ENCODE measurements at places on chromosomes 6 and 20. TPM values are rescaled to one million over a fixed set of nuclear protein-coding genes. Genes with fewer than 3 reads are reported as not detected.

GRCh38 chr6:2740581-2740980, 10.1 kb downstream of the MYLK4 start:
- no peak for DNase-seq

- DNase-seq = no peak
Measured at GRCh38 chr6:33807606-33808005, 3.8 kb upstream of the MLN start.

SLC13A3 gene
- 4.2 TPM for total RNA-seq

SAPCD1 gene
- 1.8 TPM for total RNA-seq

DNA sequence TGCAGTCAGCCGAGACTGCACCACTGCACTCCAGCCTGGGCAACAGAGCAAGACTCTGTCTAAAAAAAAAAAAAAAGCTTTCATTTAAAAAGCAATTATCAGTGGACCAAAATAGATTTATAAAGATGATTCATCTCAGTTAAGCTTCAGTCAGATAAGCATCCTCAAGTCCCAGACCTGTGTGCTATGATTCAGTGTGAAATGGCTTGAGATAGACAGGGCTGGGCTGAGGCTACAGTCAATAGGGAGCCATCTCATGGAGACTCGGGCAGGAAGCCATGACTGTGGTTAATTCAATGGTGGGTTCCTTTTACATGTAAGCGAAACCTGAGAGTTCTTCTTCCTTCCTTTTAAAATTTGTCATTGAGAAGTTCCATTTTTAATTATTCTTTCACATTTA, 276.0 kb downstream of the TFAP2A start:
- DNase-seq = no peak

MUC21 gene
- not detected for total RNA-seq

- DNase-seq = no peak
Measured at GRCh38 chr6:11514672-11515071, 22.9 kb upstream of the TMEM170B start.

DNA sequence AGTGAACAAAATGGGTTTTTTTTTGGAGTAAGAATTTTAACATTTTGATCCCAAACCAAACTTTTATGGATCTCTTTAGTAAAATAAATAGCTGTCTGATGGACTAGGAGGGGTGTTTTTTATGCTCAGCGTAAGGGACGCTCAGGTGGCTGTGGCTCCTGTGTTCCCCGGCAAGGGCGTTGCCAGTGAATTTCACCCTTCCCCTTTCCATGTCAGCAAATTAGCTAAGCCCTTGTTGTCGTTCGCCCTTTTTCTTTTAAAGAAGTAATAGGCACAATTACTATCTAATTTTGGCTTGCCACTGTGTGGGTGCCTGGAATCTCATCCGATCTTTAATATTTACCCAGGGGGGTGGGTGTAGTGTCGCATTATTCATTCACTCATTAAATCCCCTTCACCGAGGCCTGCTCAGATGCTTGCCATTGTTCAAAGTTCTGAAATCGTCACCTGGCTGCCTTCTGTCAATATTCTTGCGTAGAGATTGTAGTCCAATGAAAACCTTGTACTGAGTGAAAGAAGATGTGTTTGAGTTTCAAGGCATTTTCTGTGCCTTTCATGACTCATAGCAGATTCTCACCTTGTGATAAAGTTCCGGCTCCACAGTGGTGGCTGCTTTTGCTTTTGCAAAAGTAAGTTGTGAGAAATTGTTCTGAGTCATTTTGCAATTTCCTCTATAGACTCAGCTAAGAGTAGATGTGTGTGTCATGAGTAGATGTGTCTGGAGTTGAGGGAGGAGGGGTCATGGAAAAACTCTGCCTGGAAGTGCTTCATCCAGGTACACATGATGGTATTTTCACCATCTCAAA, 40.0 kb upstream of the CLDN20 start:
- DNase-seq = no peak

GRCh38 chr20:37411408-37412219, 65.7 kb downstream of the SRC start:
- DNase-seq = no peak

ABHD16B gene
- not detected for total RNA-seq

DNA sequence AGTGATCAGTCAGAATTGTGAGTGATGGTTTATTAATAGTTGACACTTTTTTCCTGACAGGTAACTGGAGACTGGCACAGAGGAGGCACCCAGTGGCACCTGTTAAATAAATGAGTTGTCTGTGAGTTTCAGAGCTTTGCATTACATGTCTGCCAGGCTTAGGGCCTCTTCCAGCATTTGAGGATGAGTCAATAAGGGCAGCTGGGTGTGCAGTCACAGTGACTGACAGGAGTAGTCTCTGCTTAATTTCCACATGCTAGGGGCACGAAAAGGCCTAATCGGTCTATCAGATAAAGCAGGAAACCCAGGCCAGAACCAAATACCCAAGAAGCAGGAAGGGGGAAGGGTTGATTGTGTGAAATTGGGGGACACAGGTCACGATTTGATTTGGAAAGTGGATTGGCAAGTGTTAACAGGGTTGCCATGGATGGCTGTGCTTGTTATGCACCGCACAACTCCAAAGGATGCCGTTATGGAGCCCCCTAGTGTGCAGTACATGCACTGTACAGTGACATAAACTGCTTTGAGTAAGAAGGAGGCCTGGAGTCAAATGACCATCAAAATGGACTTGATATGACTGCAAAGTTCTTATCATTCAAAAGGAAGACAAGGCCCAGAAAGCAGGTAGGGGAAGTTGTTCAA, 111.9 kb upstream of the GGTLC1 start:
- no peak for DNase-seq

DNA sequence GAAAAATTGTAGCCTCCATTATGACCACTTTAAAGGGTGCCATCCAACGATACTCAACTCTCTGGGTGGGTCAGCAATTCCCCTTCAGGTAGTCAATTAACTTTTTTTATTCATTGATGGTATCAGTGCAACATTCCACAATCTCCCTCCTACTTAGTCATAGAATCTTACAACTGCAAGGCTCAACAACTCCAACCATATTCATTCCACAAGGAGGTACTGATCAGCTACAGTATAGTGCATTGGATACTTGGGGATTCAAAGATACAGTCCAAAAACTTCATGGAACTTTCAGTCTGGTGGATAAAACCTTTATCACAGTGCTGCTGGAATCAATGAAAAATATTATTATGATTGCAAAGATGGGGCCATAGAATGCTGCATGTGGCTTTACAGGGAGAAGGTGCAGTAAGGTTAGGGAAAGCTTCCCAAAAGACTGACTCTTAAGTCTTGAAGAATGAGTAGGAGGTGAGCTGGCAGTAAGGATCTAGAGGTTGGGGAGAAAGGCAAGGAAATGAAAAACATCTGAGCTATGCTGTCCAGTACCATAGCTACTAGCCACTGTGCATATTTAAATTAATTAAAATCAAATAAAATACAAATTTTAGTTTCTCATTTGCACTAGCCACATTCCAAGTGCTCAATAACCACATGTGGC, 314.7 kb upstream of the PRDM1 start:
- DNase-seq = no peak

TENT5A gene
- total RNA-seq = 20.2 TPM

- no peak for DNase-seq
Measured at GRCh38 chr20:56418385-56418861, 6.4 kb downstream of the CASS4 start.

- DNase-seq = no peak
Measured at GRCh38 chr6:55082021-55082420, 92.3 kb upstream of the HCRTR2 start.

HMGA1 gene
- total RNA-seq = 12.1 TPM

DNA sequence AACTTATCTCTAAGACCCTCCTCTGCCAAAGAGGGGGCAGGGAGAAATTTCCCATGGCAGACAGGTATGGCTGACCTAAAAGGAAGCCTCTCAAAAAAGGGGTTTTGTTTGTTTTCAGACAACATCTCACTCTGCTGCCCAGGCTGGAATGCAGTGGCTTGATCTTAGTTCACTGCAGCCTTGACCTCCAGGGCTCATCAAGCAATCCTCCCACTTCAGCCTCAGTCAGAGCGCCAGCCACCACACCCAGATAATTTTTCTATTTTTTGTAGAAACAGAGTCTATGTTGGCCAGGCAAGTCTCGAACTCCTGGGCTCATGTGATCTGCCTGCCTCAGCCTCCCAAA, 3.8 kb downstream of the EZR start:
- DNase-seq = no peak

DNA sequence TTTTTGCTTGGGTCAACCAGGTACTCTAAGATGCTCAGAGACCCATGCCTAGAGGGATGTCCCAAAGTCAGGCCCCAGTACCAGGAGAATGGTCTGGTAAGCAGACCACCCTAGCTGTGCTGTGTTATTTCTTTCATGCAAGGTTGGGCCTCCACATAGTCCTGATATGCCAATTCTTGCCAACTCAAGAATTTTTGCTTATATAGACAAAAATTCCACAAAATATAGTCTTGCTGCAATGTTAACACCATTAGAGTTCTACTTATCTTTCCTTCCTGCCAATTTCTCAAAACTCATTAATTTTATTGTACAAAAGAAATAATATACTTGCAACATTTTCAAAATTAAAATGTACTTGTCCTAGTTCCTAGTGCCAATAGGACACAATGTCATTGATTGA, 33.9 kb upstream of the TINAG start:
- no peak for DNase-seq

C6orf132 gene
- total RNA-seq = 0.33 TPM

DNA sequence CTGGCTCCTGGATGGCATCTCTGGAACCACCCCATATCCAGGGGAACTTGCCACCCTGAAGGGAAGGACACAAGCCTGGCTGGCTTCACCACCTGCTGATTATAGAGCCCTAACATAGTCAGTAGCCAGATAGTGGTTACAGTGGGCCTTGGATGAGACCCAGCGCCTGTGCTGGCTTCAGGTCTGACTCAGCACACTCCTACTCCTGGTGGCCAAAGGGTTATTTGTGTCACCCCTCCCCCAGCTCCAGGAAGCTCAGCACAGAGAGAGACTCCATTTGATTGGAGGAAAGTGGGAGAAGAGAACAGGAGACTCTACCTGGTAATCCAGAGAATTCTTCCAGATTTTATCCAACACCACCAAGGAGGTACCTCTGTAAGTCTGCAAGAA, 12.8 kb downstream of the SNX14 start:
- DNase-seq = no peak

DNA sequence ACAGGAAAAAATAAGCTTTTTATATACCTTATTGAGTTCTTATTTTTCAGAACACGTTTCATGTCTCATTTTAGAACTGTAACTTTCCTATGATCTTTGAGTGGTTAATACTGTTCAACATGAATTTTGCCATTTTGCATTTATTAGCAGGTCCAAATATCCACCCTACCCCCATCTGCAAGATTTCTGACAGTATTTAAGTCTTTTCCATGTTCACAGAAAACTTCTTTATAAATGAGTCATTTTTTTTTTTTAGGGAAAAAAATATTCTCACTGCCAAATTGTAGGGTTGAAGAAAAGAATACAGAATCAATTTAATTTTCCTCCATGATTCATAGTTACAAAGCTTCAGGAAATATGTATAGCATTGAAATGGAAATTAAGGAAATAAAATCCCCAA, 101.8 kb downstream of the COL21A1 start:
- no peak for DNase-seq

Data from sigmoid colon (tissue), 7 donors.